ENCODE measurements at places on chromosomes 2 and 18. TPM values are rescaled to one million over a fixed set of nuclear protein-coding genes. Genes with fewer than 3 reads are reported as not detected.

- no peak overlapping the region for H3K4me3 ChIP-seq
- H3K27ac ChIP-seq: no peak overlapping the region
- no peaks in the 10 kb centered on the region for H3K4me1 ChIP-seq
Observed at GRCh38 chr2:208134928-208135586, 5.4 kb upstream of the CRYGC start.

DNA sequence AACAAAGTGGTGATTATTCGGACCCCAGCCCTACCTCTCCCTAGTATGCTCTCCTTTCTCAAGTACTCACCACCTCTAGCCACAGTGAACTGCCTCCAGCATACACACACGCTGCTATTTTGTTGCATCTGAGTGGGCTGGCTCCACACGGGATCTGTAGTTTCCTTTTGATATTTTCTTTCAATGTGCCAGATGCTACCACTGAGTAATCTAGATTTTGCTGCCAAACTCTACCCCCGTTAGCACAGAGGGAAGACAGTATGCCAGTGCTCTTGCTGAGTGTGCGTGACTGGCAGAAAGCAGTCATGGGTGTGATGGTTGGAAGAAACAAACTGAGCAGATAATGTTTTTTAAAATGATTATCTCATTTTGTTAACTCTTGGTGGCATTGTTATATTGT lies 11.6 kb downstream of the CFLAR start:
- H3K4me3 ChIP-seq: no peak overlapping the region
- peaks cover 74% of the 10 kb centered on the region for H3K4me1 ChIP-seq
- no peaks in the 10 kb centered on the region for H3K27me3 ChIP-seq
- DNase-seq: no peak

- no peaks in the 10 kb centered on the region for H3K4me1 ChIP-seq
- H3K27me3 ChIP-seq: peaks cover 62% of the 10 kb centered on the region
- H3K36me3 ChIP-seq: no peaks in the 10 kb centered on the region
- no peak overlapping the region for H3K4me3 ChIP-seq
Observed at GRCh38 chr2:222264791-222265320, 33.9 kb downstream of the PAX3 start.

DNA sequence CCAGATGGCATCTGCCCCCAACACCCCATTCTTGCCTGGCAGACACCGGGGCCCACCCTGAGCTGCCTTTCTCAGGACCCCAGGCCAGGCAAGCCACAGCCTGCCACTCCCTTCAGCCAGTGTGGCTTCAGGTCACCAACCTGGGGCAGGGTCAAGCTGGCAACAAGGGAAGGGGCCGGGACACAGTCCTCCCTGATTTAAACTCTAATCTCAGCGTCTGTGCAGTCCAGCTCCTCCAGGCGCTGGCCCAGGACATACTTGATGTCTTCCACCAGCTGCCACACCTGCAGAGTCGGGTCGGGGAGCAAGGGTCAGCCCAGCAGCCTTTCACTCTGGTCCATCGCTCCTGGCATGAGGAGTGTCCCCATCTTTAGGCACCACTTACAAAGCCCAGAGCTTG lies 29.0 kb upstream of the ALPP start:
- peak overlapping the region; percentile 45 for H3K27ac ChIP-seq
- H3K4me1 ChIP-seq: peaks cover 8% of the 10 kb centered on the region
- DNase-seq: no peak
- H3K4me3 ChIP-seq: no peak overlapping the region
- no peaks in the 10 kb centered on the region for H3K36me3 ChIP-seq
- no peaks in the 10 kb centered on the region for H3K27me3 ChIP-seq

- no peaks in the 10 kb centered on the region for H3K27me3 ChIP-seq
- no peaks in the 10 kb centered on the region for H3K4me1 ChIP-seq
- DNase-seq: no peak
- 0 out of 2 replicates have a peak overlapping the region, but pooled peaks have one; percentile 19 for H3K27ac ChIP-seq
Observed at GRCh38 chr18:36350251-36350651, 52.7 kb downstream of the FHOD3 start.

DNA sequence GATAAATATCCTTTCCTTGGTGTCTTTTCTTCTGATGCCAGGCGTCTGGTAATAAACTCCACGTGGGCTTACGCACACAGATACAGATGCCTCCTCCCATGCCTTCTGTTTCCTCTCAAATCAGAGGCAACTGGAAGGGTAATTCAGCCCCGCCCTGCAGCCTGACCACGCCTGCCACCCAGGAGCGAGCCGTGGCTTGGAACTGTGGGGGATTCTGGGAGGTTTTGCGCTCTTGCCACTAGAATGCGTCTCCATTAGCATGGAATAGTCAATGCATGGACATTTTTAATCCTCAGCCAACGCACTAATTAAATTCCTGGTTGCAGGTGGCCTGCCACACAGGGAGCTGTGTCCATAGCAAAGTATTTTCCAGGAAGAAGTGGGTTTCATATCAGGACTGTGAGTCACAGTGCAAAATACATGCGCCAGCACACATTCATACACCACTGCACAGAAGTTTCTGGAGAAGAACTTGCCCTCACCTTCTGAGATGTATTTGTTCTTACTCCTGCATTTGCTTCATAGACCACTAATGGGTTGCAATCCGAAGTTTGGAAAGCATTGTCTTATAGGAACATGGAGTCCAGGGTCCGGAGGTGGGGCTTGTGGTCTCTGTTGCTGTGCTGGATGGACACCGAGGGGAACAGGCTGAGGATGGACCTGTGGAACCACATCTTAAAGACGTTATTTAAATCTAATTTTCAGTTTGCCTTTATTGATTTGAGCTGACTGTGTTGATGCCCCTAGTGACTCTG lies 151.4 kb downstream of the LDLRAD4 start:
- no peaks in the 10 kb centered on the region for H3K36me3 ChIP-seq
- peaks cover 87% of the 10 kb centered on the region for H3K27me3 ChIP-seq
- H3K4me3 ChIP-seq: no peak overlapping the region
- H3K4me1 ChIP-seq: no peaks in the 10 kb centered on the region
- no peak for DNase-seq

DNA sequence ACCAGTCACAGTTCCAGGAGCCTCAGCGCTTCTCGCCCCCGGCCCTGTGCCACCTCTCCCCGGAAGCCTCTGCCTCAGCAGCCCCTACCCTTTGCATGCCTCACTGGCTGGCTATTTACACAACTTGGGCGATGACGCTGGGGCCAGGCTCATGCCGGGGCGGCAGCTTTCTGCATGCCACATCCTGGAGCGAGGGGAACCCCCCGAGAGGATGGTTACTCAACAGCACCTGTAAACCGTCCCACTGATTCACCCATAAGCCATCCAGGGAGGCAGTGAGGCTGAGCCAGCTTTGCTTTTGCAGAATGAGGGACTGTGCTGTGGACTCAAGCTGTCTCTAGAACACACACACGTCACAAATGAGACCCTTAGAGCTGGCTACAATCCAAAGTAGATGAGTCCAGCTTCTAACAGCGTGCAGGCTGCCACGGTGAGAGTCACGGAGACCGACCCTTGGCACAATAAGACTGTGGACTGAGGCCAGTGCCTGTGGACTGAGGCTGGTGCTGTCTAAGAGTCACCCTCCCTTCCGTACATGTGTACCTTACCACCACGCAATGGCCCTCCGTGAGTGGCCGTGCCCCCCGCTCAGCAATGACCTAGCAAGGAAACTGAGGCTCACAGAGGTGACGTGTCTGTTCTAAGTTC lies 45.6 kb upstream of the ODC1 start:
- H3K27me3 ChIP-seq: no peaks in the 10 kb centered on the region
- no peak overlapping the region for H3K4me3 ChIP-seq
- no peaks in the 10 kb centered on the region for H3K36me3 ChIP-seq
- peak; percentile 91 for DNase-seq
- H3K27ac ChIP-seq: peak overlapping the region; percentile 61
- H3K4me1 ChIP-seq: peaks cover 41% of the 10 kb centered on the region

- H3K36me3 ChIP-seq: no peaks in the 10 kb centered on the region
- no peak for DNase-seq
- H3K4me3 ChIP-seq: no peak overlapping the region
- no peak overlapping the region for H3K27ac ChIP-seq
Observed at GRCh38 chr18:25373432-25374179, 21.6 kb upstream of the ZNF521 start.

- no peak for DNase-seq
- H3K27ac ChIP-seq: no peak overlapping the region
Observed at GRCh38 chr2:65845442-65846182, 413.2 kb upstream of the SPRED2 start.

DNA sequence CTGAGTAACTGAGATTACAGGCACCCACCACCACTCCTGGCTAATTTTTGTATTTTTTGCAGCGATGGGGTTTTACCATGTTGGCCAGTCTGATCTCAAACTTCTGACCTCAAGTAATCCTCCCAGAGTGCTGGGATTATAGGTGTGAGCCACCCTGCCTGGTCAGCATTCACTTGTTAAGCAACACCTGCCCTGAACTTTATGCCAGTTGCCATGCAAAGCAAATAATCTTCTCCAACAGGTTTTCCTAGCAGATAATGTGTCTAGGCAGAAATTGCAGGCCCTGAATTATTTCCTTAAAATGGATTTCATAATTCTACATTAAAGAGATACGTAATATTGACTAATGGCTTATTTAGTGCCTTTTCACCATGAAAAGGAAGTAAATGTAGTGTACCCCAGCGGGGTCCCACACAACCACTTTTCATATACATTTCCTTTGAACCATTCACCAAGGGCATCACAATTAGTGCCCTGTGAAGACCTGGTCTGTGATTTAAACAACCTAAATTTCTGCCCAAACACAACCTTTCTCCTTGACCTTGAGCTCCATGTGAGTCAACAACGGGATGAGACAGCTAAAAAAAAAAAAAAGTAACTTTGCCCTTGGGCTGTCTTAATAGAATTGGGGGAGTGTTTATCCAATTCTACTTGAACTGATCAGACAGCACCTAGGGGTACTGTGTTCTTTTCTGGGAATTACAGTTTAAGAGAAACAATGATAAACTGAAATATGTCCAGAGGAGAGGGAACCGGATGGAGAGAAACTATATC lies 41.6 kb downstream of the EEF1B2 start:
- DNase-seq: peak; percentile 92
- no peaks in the 10 kb centered on the region for H3K27me3 ChIP-seq
- peak overlapping the region; percentile 92 for H3K27ac ChIP-seq
- peaks cover 46% of the 10 kb centered on the region for H3K4me1 ChIP-seq

GRCh38 chr2:53058526-53058925 lies 709.1 kb upstream of the CHAC2 start:
- H3K27ac ChIP-seq: no peak overlapping the region
- no peaks in the 10 kb centered on the region for H3K36me3 ChIP-seq
- no peaks in the 10 kb centered on the region for H3K27me3 ChIP-seq
- DNase-seq: peak; percentile 6
- H3K4me1 ChIP-seq: no peaks in the 10 kb centered on the region

DNA sequence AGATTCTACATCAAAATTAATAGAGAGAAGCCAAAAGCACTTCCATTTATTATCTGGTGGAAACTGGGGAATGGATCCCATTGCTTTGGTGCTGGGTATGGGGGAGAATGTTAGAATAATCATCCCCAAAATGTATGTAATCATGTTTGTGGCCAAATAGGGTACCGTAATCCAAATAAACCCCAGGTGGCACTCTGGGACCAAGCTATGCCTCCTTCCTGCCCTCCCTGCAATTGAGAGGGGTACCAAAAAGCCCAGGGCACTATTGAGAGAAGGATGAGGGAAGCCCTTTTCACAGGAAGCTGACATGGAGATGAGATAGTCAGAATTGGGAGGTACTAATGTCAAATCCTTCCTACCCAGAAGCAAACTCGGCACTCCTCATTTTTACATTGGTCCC lies 85.7 kb upstream of the NRP2 start:
- no peaks in the 10 kb centered on the region for H3K27me3 ChIP-seq
- no peaks in the 10 kb centered on the region for H3K4me1 ChIP-seq
- no peaks in the 10 kb centered on the region for H3K36me3 ChIP-seq
- DNase-seq: no peak

GRCh38 chr18:47174545-47175116 lies 1.5 kb downstream of the IER3IP1 start:
- H3K27me3 ChIP-seq: no peaks in the 10 kb centered on the region
- H3K4me3 ChIP-seq: peak overlapping the region; percentile 94
- H3K36me3 ChIP-seq: 0 out of 2 replicates have a peak, but pooled peaks cover 11% of the 10 kb centered on the region
- H3K4me1 ChIP-seq: peaks cover 14% of the 10 kb centered on the region

DNA sequence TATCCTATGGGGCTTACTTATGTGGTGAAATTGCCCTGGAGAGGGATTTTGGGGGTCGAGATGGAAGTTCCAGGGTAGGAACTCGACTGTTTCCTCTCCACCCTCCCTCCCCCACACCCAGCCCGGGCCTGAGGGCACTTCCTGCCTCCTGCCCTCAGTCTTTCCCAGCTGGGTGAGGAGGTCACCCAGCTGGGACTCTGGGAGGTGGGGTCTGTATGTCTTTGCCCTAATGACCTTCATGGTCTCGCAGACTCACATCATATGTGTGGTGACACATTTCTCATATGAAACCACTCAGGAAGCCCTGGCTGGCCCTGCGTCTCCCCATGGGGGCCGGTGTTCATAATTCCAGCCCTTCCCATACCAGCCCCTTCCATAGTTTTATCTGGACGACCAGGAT lies 12.4 kb downstream of the ATOH8 start:
- no peak overlapping the region for H3K4me3 ChIP-seq
- peaks cover 20% of the 10 kb centered on the region for H3K4me1 ChIP-seq
- H3K27ac ChIP-seq: no peak overlapping the region
- no peaks in the 10 kb centered on the region for H3K36me3 ChIP-seq
- no peaks in the 10 kb centered on the region for H3K27me3 ChIP-seq
- no peak for DNase-seq

DNA sequence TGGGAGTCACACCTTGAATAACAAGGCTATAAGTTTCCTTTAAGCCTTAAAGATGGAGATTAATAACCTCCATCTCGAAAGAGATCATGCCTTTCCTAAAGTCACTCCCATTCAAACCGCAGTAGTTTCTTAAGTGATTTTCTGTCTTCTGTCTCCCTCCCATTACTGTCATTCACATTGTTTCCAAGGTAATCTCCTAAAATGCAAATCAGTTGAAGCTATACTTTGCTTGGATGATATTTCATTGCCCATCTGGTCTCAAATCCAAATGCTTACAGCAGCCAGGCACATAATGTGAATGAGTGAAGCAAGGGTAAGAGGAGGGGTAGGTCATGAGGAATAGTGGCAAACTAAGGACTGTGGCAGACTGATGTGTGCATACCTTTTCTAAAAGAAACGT lies 116.4 kb downstream of the CCDC141 start:
- H3K4me1 ChIP-seq: no peaks in the 10 kb centered on the region
- DNase-seq: no peak
- no peak overlapping the region for H3K4me3 ChIP-seq
- no peaks in the 10 kb centered on the region for H3K27me3 ChIP-seq

GRCh38 chr2:120820263-120820952 lies 84.7 kb downstream of the GLI2 start:
- H3K27me3 ChIP-seq: peaks cover 29% of the 10 kb centered on the region
- H3K4me1 ChIP-seq: no peaks in the 10 kb centered on the region
- no peak overlapping the region for H3K27ac ChIP-seq
- DNase-seq: no peak
- H3K36me3 ChIP-seq: no peaks in the 10 kb centered on the region

Gene MYL12B
- total RNA-seq: 383 TPM

Gene PMAIP1
- total RNA-seq: 16.5 TPM

Gene LOXL3
- 3.1 TPM for total RNA-seq

Gene MATN3
- total RNA-seq: 1.9 TPM

Gene ERMN
- not detected for total RNA-seq

Gene NEB
- total RNA-seq: not detected

Gene ZNF804A
- total RNA-seq: not detected

Gene CTAGE1
- total RNA-seq: not detected

Gene SERPINB5
- 25.5 TPM for total RNA-seq

Gene MC4R
- not detected for total RNA-seq

Gene REG3A
- not detected for total RNA-seq

Gene VWC2L
- total RNA-seq: not detected
